ENCODE measurements at places on chromosomes 2 and 18.

GRCh38 chr2:112728029-112728362 is 7.2 kb downstream of the NT5DC4 start:
- DNase-seq = no peak

- DNase-seq = no peak
Observed at GRCh38 chr18:32056613-32057358, 34.9 kb upstream of the RNF138 start.

- DNase-seq = no peak
Observed at GRCh38 chr2:105803337-105803736, 58.6 kb downstream of the NCK2 start.

DNA sequence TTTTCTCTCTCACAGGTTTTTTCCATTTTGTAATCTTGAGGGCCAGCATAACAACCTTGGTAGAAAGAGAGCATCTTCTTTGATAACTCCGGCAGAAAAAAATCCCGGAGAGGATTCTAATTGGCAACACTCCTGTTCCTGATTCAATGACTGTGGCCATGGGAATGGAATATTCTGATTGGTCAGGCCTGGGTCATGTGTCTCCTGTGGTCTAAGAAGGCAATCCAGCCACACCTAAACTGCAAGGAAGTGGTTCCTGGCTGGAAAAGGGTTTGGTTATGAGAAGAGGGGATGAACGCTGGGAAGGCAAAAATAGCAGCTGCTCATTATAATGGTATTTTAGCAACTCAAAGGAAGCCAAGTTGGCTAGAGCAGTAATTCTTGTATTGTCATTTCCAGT is 24.8 kb upstream of the ZNF638 start:
- peak; percentile 90 for DNase-seq

- DNase-seq = no peak
Observed at GRCh38 chr2:33482518-33482917, 6.1 kb downstream of the RASGRP3 start.

GRCh38 chr2:219029829-219030165 is 11.5 kb downstream of the CFAP65 start:
- peak; percentile 64 for DNase-seq

GRCh38 chr2:144132357-144132756 is 387.6 kb downstream of the ZEB2 start:
- peak; percentile 18 for DNase-seq

DNA sequence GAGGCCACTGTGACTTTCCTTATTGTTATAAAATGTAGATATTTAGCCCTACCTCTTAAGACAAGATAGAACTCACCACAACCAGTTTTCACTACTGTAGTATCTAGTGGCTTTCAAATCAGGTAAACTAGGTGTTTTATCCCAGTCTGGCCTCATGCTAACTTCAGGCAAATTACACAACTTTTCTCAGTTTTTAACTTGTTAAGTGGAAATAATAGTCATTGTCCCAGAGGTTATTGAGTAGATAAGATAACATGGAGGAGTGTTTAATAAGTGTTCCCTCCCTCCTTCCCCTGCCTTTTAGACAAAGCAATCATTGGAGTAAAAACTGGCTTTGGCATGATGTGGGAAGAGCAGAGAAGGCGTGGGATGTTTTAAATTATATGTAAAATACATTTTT is 27.3 kb downstream of the ANXA4 start:
- DNase-seq = no peak

DNA sequence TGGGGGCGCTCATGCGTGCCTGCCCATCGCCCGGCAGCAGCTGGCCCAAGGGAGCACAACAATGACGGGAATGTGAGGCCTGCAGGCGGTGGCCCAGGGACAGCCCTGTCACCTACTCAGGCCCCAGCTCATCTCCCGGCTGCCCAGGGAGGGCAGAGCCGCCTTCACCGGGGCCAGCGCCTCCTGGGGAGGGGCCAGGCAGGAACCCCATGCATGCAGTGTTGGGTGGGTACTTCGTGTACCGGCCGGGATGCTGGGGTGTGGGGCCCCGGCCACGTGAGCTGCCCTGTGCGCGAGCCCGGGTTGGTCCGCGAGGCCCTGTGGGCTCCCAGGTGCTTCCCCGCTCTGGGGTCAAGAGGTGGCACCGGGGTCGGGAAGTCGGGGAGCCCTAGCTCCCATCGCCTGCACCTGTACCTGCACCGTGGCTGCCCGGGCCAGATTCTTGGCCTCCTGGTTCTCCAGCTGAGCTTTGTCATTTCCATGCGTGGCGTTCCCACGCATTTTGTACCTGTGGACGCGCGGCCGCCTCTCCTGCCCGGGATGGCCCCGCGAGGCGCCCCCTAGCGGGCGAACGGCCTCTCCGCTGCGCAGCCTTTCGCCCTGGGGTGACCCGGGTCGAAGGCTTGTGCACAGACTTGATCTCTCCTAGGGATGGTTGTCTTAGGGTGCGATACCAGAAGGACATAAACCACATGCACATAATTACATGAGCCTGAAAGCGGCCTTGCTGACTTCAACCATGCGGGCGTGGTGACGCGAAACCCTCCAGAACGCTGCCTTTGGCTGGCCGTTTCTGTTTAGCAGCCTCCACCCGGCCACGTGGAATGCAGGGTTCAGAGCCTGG is 950 bp downstream of the KLHL30 start:
- DNase-seq = no peak

- DNase-seq = no peak
Observed at GRCh38 chr2:222532315-222532714, 108.0 kb downstream of the SGPP2 start.

GRCh38 chr2:239917125-239917956 is 107.8 kb downstream of the NDUFA10 start:
- DNase-seq = no peak

- peak; percentile 42 for DNase-seq
Observed at GRCh38 chr18:45657357-45658335, 42.4 kb downstream of the SLC14A2 start.

DNA sequence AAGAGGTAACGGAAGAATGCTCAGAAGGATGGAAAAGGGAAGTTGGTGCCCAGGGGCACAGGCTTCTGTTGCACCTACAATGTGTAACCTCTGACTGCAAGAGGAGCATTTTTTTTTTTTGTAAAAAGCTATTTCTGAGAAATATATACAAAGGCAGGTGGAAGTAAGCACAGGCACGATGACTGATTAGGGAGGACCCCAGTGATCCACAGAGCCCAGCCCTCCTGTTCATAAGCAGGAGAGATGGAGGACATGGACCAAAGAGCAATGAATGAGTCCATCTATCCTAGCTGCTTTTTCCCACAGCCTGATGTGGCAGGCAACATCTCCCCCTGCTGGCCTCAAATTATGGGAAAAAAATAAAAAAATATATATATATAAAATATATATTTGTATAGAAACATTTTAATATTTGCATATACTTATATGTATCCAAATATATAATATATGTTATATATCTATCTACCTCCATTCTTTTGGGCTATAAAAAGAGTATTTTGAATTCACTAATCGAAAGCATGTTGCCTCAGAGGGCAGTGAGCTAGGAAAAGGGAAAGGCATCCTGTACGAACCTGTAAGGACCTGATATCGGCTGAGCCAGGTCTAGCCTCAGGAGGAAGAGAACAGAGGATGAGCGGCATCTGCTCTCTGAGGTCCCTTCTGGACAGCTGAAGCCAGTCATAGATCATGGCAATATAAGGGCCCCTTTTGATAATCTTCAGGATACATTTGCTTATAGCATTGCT is 166.0 kb upstream of the STK17B start:
- DNase-seq = peak; percentile 53

GRCh38 chr2:112277596-112278220 is 2.3 kb downstream of the ZC3H6 start:
- DNase-seq = no peak

DNA sequence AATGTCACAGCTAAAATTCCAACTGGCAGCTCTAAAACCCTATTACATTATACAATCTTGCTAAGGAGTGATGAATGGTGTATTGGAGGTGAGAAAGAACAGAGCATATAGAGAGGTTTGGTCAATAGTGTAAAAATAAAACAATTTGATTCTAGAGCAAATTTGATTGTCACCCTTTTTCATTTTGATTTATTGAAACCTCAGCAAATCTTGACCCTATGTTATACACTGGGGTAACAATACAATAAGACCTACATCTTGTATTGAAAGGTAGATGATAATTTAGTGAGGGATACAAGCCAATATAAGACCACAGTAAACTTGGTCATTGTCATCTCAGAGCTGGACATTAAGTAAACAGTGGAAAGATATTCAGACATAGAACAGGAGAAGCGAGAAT is 671.9 kb downstream of the IRS1 start:
- no peak for DNase-seq

- peak; percentile 63 for DNase-seq
Observed at GRCh38 chr18:62131301-62131909, 55.5 kb downstream of the PIGN start.

DNA sequence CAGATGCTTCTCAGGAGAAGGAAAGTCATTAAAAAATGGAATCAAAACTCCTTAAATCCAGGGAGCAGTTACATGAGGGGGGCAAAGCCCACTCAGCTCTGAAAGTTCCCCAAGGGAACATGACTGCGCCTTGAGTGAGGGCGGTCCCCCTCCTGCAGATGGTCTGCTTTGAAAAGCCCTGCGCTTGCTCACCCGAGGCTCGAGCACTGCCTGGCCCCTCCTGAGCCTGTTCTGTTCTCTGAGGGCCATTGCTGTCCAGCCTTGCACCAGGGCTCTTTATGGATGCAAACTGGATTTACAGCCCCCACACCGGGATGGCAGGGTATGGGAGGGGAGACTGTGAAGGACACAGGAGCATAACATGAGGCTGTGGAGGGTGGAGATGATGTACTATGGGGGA is 37.8 kb upstream of the DNMT3A start:
- no peak for DNase-seq

GRCh38 chr2:11942178-11942569 is 195.7 kb downstream of the LPIN1 start:
- no peak for DNase-seq

Data from AG10803 (cell line).